Thymus (tissue), 14 donors: ENCODE measurements at places on chromosomes 16 and 17. TPM values are rescaled to one million over a fixed set of nuclear protein-coding genes. Genes with fewer than 3 reads are reported as not detected.

DNA sequence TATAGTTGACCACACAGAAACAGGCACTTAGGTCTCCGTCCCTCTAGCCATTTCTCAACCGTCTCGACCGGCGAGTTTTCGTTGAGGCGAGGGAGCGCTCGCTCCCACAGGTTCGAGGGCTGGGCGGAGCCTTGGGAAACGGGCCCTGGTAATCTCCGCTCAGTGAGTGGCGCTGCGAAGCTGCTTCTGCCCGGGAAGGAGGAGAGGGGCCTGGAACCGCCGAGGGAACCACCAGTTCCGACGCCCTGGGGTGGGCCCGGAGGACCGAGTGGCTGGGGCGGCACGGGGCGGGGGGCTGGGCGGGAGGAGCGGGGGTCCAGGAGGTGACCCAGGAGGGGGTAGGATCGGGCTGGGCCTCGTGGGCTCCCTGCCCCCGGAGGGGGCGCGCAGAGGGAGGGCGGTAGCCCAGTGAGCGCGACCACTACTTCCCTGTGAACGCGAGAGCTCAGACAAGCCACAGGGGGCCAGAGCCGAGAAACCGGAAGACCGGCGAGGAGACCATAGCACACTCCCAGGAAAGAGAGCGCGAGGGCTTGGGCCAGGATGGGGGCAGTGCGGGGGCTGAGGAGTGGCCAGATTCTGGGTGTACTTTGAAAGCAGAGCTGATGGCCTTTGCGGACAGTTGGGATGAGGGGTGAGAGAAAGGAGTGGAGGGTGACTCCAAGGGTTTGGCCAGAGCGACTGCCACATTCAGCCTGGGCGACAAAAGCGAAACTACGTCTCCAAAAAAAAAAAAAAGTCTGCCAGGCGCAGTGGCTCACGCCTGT is 29.9 kb upstream of the ARL4D start:
- DNase-seq: peak; percentile 59

DNA sequence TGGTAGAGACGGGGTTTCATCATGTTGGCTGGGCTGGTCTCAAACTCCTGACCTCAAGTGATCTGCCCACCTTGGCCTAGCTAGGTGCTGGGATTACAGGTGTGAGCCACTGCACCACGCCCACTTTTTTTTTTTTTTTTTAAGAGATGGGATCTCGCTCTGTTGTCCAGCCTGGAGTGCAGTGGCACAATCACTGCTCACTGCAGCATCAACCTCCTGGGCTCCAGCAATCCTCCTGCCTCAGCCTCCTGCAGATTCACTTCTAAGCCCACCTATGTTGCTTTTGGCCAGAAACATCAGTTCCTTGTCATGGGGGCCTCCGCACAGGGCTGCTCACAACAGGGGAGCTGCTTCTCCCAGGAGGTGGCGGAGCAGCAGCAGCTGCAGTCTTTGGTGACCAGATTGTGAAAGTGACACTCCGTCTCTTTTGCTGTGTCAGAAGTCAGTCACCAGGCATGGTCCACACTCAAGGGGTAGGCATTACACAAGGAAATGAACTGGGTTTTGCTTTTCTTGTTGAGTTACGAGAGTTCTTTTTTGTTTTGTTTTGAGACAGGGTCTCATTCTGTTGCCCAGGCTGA is 4.5 kb upstream of the NME4 start:
- DNase-seq: no peak

- DNase-seq: no peak
Observed at GRCh38 chr16:70478912-70479341, 24.5 kb downstream of the FCSK start.

DNA sequence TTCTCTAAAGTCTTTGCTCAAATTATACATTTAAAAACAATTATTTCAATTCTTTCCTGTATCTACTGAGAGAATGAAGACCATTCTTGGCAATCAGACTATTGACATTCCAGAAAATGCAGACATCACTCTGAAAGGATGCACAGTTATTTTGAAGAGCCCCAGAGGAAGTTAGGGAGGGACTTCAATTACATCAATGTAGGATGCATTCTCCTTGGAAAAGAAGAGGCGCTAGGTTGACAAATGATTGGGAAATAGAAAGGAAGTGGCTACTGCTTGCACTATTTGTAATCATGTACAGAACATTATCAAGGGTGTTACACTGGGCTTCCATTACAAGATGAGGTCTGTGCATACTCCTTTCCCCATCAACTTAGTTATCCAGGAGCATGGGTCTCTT is 74.3 kb downstream of the SSH2 start:
- DNase-seq: no peak

DNA sequence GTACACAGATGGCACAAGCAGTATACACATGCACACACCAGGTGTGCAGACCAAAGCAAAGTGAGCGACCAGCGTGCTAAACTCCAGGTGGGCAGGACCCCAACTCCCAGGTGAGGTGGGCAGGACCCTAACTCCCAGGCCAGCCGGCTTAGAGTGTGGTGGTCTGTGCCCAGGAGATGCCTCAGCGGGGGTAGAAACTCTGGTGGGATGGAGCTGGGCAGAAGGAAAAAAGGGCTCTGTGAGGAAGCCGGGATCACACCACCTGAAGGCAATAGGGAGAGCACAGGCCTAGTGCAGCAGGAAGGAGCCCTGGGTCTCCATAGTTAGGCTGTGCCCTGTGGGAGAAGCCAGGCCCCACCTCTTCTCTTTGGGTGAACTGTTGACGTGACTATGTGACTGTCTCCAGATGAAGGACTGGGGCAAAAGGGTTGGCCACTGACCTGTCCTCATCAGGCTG is 1.6 kb upstream of the FOXJ1 start:
- DNase-seq: no peak

Gene TBC1D3K
- 0.02 TPM for polyA plus RNA-seq

- no peak for DNase-seq
Observed at GRCh38 chr17:17959520-17960361, 12.5 kb downstream of the TOM1L2 start.

Gene TBC1D26
- polyA plus RNA-seq: 0.43 TPM

GRCh38 chr17:36197387-36197703 is 787 bp upstream of the CCL3L1 start:
- DNase-seq: no peak

Gene SLFN12
- 3.4 TPM for polyA plus RNA-seq

Gene RGS11
- 1.3 TPM for polyA plus RNA-seq

- DNase-seq: no peak
Observed at GRCh38 chr17:37759014-37759637, 14.3 kb upstream of the HNF1B start.

- DNase-seq: peak; percentile 66
Observed at GRCh38 chr17:82907797-82908542, 68.1 kb upstream of the ZNF750 start.

GRCh38 chr17:1474402-1475189 is 17.9 kb downstream of the MYO1C start:
- no peak for DNase-seq

GRCh38 chr17:38403491-38403890 is 24.8 kb upstream of the ARHGAP23 start:
- no peak for DNase-seq

DNA sequence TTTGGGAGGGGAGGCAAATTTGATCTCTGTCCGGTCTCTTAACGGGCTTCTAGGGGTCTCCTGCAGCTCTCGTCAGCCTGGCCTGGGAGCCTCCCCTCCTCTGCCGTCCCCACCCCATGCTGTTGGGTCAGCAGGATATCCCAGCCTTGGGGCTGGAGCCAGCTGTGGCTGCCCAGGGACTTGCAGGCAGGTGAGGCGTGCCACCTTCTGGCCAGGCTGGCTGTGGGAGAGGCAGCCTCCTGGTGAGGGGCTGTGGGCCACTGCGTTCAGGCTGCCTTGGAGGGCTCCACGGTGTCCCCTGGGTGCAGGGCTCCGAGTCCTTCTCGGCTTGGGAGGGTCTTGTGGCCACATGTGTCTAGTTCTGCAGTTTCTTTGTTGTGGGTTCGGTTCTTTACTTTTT is 34.6 kb downstream of the TBCD start:
- no peak for DNase-seq

Gene ZNF205
- polyA plus RNA-seq: 9.3 TPM

- no peak for DNase-seq
Observed at GRCh38 chr16:2949705-2950352, 14.2 kb upstream of the KREMEN2 start.

Gene PYDC1
- polyA plus RNA-seq: 10.1 TPM

Gene ALG1
- polyA plus RNA-seq: 20.1 TPM

GRCh38 chr16:52407778-52408177 is 139.2 kb downstream of the TOX3 start:
- no peak for DNase-seq

GRCh38 chr17:3993493-3994220 is 29.4 kb upstream of the ATP2A3 start:
- no peak for DNase-seq

GRCh38 chr16:65185241-65185778 is 63.4 kb upstream of the CDH11 start:
- no peak for DNase-seq

Gene TNS4
- polyA plus RNA-seq: 24.8 TPM

DNA sequence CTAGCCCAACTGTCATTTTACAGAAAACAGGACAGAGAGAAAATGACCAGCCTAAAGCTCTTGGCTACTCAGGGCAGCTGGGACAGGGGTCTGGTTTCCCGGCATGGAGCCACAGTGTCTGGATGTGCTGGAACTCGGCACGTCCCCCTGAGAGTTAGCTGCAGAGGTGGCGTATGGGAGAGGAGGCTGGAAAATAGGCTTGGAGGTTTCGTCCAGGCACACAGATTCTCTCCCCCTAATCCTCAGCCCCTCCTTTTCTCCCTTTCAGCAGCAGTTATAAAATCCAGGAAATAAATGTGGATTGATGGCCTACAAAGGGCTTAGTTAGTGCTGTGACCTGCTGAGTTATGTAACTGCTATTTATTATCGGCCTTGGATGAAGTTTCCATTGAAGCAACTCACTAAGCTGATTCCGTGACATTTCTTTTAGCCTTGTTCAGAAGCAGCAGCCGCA is 89.5 kb upstream of the TOB1 start:
- DNase-seq: no peak

GRCh38 chr17:69607162-69607834 is 192.8 kb downstream of the MAP2K6 start:
- DNase-seq: peak; percentile 70

DNA sequence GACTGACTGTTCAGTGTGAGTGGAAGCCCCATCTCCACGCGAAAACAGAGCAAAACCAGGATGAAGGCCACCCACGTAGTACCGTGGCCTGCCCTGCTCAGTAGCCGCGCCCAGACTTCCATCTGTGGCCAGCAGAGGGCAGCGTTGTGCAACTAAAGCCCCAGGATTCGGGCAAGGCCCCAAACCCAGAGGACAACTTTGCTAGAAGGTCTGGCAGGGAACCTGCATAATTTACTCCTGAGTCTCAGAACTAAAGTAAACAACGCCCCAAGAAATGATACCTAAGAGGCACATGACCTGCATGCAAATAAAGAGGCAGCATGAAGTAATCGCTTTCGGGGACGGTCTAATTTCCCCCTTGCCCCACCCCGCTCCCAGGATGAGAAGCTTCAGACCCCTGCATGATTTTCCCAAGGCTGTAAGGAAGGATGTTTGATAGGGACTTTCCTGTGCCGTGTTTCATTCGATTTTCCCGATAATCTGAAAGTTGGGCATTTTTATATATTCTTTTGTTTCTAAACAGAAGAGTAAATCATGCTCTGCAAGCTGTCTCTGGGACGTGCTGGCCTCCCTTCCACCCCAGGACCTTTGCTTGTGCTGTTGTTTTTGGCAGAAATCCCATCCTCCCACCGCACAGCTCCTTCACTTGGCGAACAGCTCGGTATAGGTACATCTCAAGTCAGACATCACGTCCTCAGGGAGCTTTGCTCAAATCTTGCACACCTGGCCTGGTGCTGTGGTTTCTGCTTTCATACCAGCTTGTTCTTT is 18.6 kb downstream of the HSBP1 start:
- DNase-seq: peak; percentile 57
